Cerebellar nuclear complex (tissue), 1 donor: ENCODE measurements at places on chromosomes 4 and X.
A peak's percentile ranks its signal among the peaks of the same experiment; 100 is the strongest.

- DNase-seq, result peak; percentile 11
Observed at GRCh38 chr4:183200453-183200852, 101.4 kb downstream of the WWC2 start.

GRCh38 chr4:136001791-136002190, 1530.5 kb downstream of the PCDH18 start:
- no peak for DNase-seq

DNA sequence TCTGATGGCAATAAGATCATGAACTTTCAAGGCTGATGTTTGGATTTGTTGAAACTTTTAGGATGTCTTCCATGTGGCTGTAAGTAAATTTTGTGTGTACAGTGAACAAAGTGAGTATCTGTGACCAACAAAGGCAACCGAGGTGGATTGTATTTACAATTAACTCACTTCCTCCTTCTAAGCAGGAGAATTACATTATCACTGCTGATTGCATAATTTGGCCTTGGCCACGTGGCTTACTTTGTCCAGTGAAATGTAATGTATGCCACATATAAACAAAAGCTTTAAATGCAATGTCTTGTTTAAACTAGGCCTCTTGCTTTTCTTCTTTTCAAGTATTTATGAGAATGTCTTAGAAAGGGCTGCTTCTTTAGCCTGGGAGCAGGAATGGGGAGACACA, 66.3 kb upstream of the MAD2L1 start:
- no peak for DNase-seq

DNA sequence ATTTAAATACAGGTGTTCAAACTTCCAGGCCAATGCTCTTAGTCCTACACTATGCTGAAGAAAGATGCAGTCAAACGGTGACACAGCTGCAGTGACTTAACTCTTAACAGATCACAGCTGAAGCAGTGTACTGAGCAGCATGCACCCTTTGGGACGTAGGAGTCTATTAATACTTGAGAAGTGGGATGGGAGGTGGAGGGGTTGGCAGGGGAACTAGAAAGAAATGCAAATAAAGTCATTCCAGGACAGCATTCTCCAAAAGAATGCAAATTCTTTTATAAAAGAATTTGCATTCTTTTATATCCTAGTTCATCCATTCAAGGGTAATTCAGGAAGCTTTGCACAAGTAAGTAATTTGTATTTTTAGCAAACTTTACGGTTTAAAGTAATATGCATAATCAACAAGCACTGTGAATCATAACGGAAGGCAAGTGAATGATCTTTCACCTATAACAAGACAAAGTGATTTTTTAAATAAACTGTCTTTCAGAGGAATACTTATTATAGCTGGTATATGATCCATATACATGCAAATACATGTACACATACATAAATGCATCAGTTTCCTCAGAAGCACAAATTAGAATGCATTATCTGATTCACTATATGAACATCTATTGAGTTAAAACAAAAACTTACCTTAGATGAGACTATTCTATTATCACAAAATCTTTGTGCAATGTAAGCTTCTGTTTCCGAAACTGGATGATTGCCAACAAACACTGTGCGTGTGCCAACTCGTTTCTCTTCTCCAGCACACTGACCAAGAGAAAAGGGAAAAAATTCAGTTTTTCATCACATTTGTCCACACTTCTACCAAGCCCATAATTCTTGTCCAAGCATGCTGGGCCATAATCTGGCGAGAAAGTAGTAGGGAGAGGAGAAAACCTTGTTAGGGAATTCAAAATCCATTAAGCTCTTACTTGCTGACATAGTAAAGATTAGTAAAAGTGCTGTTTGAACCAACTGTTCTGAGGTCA, 106.5 kb downstream of the ATP11C start:
- no peak for DNase-seq

DNA sequence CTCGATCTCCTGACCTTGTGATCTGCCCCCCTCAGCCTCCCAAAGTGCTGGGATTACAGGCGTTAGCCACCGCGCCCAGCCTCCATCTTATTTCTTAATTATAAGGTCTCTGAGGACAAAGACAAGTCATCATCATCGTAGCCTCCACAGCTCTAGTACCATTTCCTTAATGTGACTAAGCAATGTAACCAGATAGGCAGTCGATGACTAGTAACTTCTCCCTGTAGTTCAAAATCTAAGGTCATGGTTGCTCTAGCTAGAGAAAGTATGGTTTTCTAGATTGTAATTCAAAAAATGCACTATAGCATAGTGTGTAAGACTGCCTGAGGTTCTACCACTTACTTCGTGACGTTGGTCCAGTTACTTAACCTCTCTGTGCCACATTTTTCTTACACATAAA, 6.9 kb downstream of the SLC39A8 start:
- no peak for DNase-seq

- DNase-seq, result no peak
Observed at GRCh38 chr4:105923497-105924238, 28.4 kb downstream of the NPNT start.

GRCh38 chrX:9730752-9731151, 34.9 kb downstream of the GPR143 start:
- DNase-seq, result no peak

GRCh38 chrX:71253253-71254091, 468 bp downstream of the ZMYM3 start:
- DNase-seq, result no peak

DNA sequence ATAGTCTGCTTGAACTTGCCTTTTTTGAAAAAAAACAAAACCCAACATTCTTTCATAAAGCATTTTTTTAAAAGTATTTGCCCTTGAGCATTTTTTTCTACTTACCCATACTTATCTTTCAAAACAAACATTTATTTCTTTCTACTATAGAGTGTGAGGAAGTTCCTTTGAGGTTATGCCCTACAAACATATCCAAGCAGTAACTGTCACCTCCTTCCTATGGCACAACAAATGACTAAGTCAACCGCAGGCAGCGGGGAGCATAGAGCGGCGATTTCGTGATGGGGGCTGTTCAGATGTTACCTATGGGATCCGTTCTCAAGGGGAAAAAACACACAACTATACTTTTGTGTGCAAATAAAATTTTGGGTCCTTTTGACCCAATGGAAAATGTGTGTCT, 19.4 kb downstream of the SPRY1 start:
- DNase-seq, result no peak

DNA sequence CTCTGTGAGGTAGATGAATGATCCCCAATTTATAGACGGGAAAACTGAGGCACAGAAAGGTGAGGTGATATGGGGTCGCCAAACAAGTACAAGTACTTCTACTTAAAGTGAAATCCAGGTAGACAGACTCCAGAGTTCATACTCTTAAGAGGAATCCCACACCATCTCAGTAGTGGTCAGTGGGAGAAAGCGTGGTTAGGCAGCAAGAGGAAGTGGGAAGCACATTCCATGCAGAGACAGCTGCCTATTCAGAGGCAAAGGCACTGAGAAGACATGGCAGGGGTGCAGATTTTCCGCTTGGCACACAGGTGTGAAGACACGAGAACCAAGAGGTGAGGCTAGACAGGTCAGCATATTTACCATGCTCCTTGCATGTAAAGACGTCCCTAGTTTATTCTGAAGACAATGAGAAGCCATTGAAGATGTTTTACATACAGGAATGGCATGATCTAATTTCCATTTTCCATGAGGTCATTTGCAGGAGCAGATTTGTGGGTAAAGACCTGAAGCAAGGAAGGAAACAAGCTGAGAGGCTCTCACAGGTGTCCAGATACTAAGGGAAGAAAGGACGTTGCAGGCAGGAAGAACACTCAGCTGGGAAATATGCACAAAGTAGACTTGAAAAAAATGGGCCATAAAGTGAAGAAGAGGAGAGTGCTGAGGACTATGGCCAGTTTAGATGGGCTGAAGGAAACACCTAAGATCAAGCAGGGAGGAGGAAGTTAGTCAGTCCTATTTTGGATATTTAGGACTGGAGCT, 17.3 kb upstream of the CLNK start:
- DNase-seq, result no peak

- DNase-seq, result no peak
Observed at GRCh38 chrX:68995780-68996551, 167.1 kb downstream of the EFNB1 start.

GRCh38 chr4:3858046-3858730, 92.0 kb downstream of the ADRA2C start:
- no peak for DNase-seq

DNA sequence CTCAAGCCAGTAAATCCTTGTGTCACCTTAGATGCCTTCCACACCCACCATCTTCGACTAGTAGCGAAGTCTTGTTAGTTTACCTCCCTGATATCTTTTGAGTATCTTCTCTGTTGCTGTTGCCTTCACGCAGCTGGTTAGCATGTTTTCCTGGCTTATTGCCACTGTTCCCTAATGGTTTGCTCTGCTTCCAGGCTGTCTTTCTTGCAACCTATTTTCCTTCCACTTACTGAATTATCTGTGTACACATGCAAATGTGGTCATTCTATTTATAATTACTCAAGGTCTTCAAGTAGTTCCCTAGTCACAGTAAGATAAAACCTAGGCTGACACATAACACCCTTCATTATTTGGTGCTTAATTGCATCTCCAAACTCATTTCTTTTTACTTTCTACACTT, 89.5 kb downstream of the UGT8 start:
- DNase-seq, result no peak
